Stimulated activated CD8-positive, alpha-beta memory T cell treated with anti-CD3 and anti-CD28 coated beads, Interleukin-4, amount 100 ng/mL, for 4 hours (primary cell): ENCODE measurements at places on chromosomes 5 and 9.

DNA sequence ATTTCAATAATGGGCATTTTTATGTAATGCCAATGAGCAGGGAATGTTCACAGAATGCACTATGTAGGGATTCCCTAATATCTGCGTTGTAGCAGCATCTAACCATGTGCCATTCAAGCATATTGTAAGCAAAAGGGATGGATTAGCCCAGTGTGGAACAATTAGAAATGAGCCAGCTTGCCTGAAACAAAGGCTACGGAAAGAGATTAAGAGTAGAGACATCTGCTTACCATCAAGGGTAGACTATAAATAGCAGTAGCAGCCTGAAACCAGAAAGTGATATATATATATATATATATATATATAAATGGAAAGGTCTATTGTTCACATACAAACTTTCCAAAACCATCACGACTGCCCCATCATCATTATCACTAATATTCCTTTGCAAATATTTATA is 31.9 kb upstream of the CEP120 start:
- DNase-seq, result no peak

GRCh38 chr5:128237546-128237945 is 154.0 kb downstream of the SLC12A2 start:
- DNase-seq, result no peak

- no peak for DNase-seq
Measured at GRCh38 chr5:169702693-169703481, 65.8 kb downstream of the DOCK2 start.

GRCh38 chr9:89433826-89434225 is 64.1 kb downstream of the SEMA4D start:
- no peak for DNase-seq
